ENCODE measurements at places on chromosomes 3 and 15. TPM values are rescaled to one million over a fixed set of nuclear protein-coding genes. Genes with fewer than 3 reads are reported as not detected.

The CCK gene
- total RNA-seq: 6.9 TPM

- H3K4me3 ChIP-seq: no peak overlapping the region
- H3K27me3 ChIP-seq: no peaks in the 10 kb centered on the region
- H3K27ac ChIP-seq: no peak overlapping the region
- H3K36me3 ChIP-seq: no peaks in the 10 kb centered on the region
- no peak for DNase-seq
These were observed 128.6 kb downstream of the DCLK3 start for GRCh38 chr3:36635731-36636130.

GRCh38 chr3:81311321-81311720 lies 450.1 kb downstream of the GBE1 start:
- no peak overlapping the region for H3K27ac ChIP-seq
- no peaks in the 10 kb centered on the region for H3K36me3 ChIP-seq

DNA sequence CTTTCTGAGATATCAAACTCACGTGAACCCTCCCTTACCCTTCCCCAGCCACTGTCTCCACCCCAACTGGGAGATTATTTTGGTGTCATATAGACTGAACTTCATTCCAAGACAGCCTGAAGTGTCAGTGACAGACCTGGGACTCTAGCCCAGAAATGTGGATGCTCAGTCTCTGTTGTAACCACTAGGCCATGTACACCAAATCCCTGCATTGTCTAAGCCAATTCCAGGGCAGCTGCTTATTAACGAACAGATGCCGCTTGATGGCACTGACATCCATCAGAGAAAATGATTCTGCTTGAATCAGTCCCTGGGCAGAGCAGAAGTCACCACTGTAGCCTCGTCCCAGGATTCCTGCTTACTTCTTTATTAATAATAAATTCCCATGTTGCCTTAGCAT lies 305.5 kb downstream of the GRM7 start:
- no peak overlapping the region for H3K27ac ChIP-seq
- no peaks in the 10 kb centered on the region for H3K4me1 ChIP-seq
- DNase-seq: no peak

DNA sequence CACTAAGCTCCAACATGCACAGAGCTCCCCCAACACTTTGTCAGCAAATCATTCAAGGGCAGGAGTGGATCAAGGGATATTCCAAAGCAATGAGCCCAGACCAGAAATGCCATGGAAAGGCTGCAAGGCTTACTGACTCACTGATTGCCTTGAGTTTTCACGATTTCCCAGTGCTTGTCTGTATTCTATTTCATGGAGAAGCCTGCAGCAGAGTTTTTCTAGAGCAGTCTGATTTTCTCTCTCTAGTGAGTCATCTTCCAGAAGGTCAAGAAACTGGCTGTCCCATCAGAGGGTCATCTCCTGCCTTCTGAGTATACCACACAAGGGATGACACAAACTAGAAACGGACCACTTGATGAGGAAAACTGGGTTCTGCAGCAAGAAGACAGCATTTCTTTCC lies 16.5 kb downstream of the LMCD1 start:
- H3K4me1 ChIP-seq: no peaks in the 10 kb centered on the region
- H3K27me3 ChIP-seq: no peaks in the 10 kb centered on the region
- no peak overlapping the region for H3K4me3 ChIP-seq
- H3K36me3 ChIP-seq: no peaks in the 10 kb centered on the region
- DNase-seq: no peak

DNA sequence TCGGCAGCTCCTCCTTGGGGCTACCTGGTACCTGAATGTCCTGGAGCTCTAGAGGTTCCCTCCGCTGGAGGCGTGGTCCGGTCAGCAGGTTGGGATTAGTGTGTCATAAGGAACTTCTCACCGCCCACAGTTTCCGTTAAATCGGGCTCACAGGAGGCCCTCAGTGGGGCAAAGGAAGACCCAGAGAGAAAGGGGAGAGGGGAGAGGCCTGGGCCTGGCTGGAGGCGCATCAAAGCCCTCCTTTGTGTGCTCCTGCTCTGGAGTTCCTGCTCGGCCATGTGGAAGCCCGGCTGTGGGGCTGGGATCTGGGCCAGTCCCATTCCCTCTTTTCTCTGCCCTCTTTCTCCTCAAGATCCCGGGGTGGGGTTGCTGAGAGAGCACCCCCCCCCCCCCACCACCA lies at the start of gene RLBP1:
Gene RLBP1, minus strand, starts transcription at position 37 of the 400 bp plus-strand sequence. CDS start 2,604 bp downstream, outside the sequence.
- no peaks in the 10 kb centered on the region for H3K36me3 ChIP-seq
- H3K27ac ChIP-seq: no peak within 1 kb of the TSS
- H3K27me3 ChIP-seq: no peaks in the 10 kb centered on the region
- no peak within 1 kb of the TSS for H3K4me3 ChIP-seq
- H3K4me1 ChIP-seq: peaks cover 4% of the 10 kb centered on the region
